ENCODE measurements at places on chromosomes 1 and 21.

DNA sequence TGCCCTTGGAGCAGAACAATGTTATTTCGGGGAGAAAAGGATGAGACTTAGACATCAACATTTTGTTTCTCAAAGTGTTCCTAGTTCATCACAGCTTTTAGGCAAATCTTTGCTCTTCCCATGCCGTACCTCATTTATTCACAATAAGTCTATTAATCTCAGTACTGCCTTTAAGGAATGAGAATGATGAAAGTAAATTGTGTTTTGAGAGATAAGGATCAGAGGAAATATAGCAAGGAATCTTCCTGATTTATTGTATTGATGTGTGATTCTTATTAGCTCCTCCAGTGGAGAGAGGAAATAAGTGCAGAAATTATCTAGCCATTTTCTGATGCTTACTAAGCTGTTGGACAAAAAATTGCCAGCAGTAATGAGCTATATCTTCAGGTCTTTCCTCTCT is 2.0 kb downstream of the POLR3C start:
- DNase-seq, result no peak

GRCh38 chr1:171279678-171280077 is 31.4 kb downstream of the FMO1 start:
- DNase-seq, result no peak

DNA sequence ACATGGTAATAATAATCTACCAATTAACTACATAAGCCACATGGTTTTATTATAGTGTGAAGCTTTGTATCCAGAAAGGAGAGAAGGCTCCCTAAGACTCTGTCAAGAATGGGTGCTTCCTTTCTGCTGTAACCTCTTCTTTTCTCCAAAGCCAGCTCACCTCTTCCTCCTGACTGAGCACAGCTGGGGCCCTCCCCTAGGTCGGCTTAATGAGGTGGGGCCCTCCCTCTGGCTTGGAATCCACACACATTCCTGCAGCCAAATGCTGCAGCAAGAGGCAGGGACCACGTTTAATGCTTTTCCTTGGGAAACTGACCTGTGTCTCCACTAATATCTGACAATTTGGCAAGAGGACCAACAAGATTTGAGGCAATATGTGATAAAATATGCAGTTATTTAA is 94.8 kb downstream of the DSCAM start:
- no peak for DNase-seq

DNA sequence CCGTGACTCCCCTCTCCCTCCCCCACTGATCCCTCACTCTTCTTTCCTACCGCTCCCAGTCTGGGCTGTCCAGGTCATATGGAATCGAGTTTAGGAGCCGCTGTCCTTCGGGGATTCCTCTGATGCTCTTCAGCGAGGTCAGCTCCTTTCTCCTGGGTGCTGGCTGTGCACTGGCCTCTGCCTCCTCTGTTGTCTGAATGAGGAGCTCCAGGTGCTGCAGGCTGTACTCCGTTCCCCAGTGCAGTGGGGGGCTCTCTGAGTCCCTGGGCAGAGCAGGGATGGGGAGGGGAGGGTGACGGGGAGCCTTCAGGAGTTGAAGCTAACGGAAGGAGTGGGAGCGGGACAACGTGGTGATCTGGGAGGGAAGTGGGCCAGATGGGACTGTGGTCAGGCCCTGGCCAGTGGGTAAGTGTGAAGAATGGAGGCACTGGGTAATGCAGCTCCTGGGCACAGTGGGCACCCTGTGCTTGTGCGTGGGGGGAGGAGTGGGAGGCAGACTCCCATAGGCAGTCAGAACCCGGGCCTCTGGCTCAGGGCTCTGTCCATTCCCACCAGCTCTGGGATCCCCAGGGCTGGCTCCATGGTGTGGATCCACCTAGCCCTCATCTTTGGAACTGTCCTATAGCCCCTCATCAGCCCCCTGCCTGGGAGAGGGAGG is 59.5 kb upstream of the TLR5 start:
- DNase-seq, result no peak

DNA sequence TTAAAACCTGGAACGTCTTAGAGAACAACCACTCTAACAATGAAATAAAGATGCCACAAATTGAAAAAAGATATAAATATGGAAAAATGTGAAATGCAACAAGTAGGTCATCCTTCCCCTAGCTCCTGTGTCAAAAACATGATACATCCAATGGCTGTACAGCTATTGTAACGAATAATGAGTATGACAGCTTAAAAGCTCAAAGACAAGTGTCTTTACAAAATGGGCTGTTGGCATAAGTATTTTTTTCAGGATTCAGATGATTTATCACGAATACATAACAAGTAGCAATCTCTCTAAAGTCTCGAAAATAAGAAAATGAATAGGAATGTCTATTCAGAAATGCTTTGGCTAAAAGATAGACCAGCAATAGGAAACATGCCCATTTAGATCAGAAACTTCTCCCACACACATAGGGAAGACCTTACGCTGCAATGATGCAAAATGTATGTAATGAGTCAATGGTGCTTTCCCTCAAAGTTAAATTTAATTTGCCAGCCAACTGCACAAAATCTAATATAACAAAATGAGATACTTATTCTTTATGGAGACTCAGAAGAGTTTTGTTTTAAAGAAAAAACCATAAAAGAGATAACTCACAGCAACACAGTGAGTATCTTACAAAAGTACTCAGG is 8.3 kb downstream of the TGFBR3 start:
- no peak for DNase-seq

- DNase-seq, result no peak
These were observed 291.0 kb downstream of the ADGRL2 start for GRCh38 chr1:82091729-82092128.

DNA sequence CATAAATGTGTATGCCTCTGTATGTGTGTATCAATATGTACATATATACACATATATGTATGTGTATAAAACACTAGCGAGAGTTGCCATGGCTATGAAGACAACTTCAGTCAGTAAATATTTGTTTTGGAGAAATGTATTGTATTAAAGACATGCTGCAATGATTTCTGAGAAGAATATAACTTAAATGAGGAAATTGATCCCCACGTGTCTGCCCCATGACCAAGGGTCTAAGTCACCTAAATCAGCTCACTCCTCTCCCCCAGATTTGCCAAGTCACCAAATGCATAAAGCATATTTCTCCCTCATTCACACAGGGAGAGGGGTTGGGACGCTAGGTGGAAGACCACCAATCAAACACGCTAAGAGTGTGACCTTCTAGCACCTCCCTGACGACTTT is 58.3 kb upstream of the LYST start:
- DNase-seq, result no peak

- DNase-seq, result no peak
These were observed 3.8 kb downstream of the RGS13 start for GRCh38 chr1:192639607-192640368.

DNA sequence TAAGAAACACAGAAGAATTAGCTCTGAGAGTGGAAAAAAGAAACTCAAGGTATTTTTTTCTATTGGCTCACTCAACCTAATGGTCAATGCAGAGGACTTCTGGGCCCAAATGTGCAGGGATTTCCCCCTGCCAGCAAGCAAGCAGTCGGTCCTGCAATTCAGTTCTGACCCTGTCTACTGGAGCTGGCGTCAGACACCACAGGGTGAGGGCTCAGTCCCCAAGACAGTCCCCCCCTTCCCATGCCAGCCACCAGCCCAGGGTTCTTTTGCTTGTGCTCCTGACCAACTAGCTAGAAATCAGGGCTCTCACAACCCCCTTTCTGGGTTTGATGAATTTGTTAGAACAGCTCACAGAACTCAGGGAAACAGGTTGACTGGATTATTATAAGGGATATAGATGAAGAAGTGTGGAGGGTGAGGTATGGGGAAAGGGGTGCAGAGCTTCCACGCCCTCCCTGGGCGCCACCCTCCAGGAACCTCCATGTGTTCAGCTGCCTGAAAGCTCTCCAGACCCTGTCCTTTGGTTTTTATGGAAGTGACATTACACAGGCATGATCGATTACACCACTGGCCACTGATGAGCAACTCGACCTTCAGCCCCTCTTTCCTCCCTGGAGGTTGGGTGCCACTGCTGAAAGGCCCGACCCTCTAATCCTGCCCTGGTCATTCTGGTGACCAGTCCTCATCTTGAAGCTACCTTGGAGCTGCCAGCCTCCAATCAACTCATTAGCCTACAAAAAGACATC is 22.5 kb upstream of the PWP2 start:
- DNase-seq, result no peak

- DNase-seq, result no peak
These were observed 2.0 kb upstream of the ZBTB40 start for GRCh38 chr1:22449636-22450035.

- DNase-seq, result no peak
These were observed at the start of gene COL18A1 for GRCh38 chr21:45404730-45405270. Gene COL18A1 (plus strand): TSS chr21:45405165. CDS start chr21:45405231, 66 bp downstream.

GRCh38 chr1:77847621-77848080 is 40.8 kb upstream of the NEXN start:
- DNase-seq, result no peak

DNA sequence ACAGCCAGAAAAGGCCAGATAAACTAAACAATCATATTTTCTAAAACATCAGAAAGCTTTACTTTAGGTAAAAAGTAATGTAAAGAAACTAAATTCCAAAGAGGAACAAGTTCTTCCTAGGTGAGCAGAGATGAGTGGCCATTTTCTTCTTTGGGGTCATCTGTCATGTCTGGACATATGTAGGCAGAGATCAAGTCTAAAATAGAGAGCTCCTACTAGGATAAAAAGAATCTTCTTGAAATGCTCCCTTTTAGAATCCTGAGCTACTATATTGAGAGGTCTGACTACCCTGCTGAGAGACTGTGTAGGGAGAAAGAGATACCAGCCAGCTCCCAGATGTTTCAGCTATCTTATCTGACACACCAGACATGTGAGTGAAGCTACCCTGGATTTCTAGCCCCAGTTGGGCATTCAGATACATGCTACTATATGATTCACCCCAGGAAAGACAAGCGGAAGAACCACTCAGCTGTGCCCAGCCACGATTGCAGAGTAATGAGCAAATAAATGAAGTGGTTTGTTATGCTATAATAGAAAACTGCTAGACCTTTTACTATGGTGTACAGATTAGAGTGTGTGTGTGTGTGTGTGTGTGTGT is 80.1 kb downstream of the TTLL7 start:
- DNase-seq, result no peak

DNA sequence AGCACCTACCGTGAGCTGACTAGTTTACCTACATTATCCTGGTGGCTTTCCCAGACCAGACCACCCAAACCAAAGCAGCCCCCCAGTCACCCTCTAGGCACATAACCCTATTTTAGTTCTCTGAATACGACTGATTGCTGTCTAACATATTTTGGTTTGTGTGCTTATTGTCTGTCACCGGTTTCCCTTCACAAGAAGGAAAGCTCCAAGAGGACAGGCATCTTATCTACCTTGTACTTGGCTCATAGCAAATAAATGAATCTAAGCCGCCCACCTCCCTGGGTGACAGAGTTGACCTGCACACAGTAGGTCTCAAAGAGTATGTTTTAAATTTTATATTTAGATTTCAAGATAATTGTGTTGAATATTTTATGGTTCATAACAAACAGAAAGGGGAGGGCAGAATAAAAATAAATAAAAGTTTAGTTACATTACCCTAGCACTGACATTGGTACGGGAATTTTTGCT is 904 bp upstream of the PRDX6 start:
- no peak for DNase-seq

GRCh38 chr1:61238359-61238665 is 156.0 kb downstream of the NFIA start:
- no peak for DNase-seq

GRCh38 chr1:232059726-232060374 is 433.3 kb downstream of the DISC1 start:
- peak; percentile 69 for DNase-seq

DNA sequence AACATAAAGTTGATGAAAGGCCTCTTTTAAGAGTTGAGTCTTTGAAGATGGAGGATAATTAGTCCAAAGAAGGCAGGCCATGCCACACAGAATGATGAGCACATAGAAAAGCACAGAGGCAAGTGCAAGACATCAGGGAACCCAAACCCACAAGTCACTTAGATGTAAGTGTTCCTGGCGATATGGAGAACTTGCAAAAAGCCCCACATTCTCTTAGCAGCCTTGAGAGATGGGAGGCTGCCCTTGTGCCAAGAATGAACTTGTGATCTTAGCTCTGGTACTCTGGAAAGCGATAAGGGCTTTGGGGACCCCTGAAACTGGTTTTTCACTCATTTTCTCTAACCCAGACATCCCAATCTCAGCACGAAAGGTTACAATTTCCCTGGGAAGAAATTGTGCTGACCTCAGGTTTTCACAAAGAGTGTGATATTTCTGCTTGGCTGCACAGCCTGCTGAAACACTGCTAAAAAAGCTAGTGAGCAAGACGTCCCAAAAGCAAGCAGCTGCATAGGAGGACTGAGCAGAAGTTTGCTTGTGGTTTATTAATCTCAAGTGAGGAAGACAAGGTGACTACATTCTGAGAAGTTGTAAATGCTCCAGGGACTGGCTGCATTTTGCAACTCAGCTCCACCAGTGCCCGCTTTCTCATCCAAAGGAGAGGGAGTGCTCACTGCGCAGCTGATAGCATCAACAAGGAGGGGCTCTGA is 496.9 kb upstream of the CAMK1G start:
- DNase-seq, result no peak

GRCh38 chr1:31957701-31958674 is 19.8 kb upstream of the PTP4A2 start:
- DNase-seq, result no peak

GRCh38 chr1:6476483-6476882 is 10.5 kb upstream of the TNFRSF25 start:
- no peak for DNase-seq

DNA sequence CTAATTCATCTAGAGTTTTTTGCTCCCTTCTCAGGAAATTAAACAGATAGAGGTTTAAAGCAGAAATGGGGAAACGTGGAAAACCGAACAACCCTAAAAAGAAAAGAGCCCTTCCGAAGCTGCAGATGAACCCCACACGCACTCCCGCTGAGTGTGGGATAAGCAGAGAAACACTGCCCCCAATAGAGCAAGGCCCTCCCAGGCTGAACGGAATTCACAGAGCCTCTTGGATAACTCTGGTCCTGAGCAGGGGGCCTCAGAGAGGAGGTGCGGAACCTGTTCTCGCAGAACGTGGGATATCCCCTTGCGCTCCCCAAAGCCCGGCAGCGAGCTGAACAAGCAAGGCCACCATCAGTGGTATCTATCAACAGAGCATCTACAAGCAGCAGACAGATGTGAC is 44.9 kb downstream of the SSBP3 start:
- no peak for DNase-seq

DNA sequence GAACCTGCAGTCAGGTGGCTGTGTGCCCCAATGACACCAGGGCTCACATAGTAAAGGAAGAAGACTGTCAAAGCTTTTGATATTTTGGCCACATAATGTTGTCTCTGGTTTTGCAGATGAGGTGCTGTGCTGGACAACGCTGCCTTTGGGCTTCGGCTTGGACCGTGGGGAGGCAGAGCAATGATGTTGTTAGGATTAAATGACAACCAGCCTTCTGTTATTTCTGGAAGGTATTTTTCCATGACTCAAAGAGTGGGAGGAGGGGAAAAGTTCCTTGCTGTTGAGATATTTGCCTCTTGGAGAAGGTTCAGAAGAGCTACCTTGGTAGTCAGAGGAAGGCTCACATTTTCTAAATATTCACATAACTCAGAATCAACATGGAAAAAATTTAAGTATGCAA is 187.3 kb upstream of the GALNT2 start:
- no peak for DNase-seq

- DNase-seq, result no peak
These were observed 56.5 kb upstream of the PLA2G4A start for GRCh38 chr1:186772228-186772627.
